ENCODE measurements at places on chromosomes 11 and 22. TPM values are rescaled to one million over a fixed set of nuclear protein-coding genes. Genes with fewer than 3 reads are reported as not detected.

Gene MYOD1
- total RNA-seq: not detected

Gene AQP11
- 2.3 TPM for total RNA-seq

Gene OR4D5
- not detected for total RNA-seq

Gene SRPRA
- 65.5 TPM for total RNA-seq

Gene P2RY2
- total RNA-seq: 8.9 TPM

Gene VSIG10L2
- not detected for total RNA-seq

Gene MCAM
- total RNA-seq: 10.4 TPM

Gene OR52N4
- total RNA-seq: not detected

Gene SPI1
- total RNA-seq: not detected

Gene PLAAT4
- total RNA-seq: 0.91 TPM

Gene SAA4
- not detected for total RNA-seq

Gene DDX10
- 58.1 TPM for total RNA-seq

Gene SPDYC
- not detected for total RNA-seq

Gene KDM4E
- not detected for total RNA-seq

Gene ROM1
- total RNA-seq: 4.4 TPM

Gene IGLL1
- not detected for total RNA-seq

Gene CRYBB3
- total RNA-seq: not detected

Gene MRGPRX4
- not detected for total RNA-seq

Gene KCNE3
- not detected for total RNA-seq

Gene TSSK2
- total RNA-seq: not detected

Gene OR51E2
- total RNA-seq: not detected

Gene C1QTNF4
- total RNA-seq: not detected

Gene TEX54
- total RNA-seq: not detected

Gene OR51B5
- not detected for total RNA-seq

Gene NXPE1
- total RNA-seq: not detected

Gene MS4A14
- not detected for total RNA-seq

Gene NXPE2
- total RNA-seq: not detected

Gene TMA7B
- total RNA-seq: not detected

Gene C1QTNF5
- total RNA-seq: not detected

Gene RASSF10
- total RNA-seq: 10.7 TPM

Gene RAPSN
- 0.21 TPM for total RNA-seq

Gene OR9I1
- total RNA-seq: not detected

Gene FOLR3
- total RNA-seq: not detected

Gene KRTAP5-1
- total RNA-seq: not detected

Gene DERL3
- 0.43 TPM for total RNA-seq

Gene XRRA1
- total RNA-seq: 5.3 TPM

Gene MMP3
- total RNA-seq: 0.08 TPM

Gene AASDHPPT
- 33.1 TPM for total RNA-seq

Measured in A549 treated with DMSO at 1 μM for 4 hours (cell line).